Liver (tissue), 10 donors: ENCODE measurements at places on chromosomes 6 and 20. TPM values are rescaled to one million over a fixed set of nuclear protein-coding genes. Genes with fewer than 3 reads are reported as not detected.

DNA sequence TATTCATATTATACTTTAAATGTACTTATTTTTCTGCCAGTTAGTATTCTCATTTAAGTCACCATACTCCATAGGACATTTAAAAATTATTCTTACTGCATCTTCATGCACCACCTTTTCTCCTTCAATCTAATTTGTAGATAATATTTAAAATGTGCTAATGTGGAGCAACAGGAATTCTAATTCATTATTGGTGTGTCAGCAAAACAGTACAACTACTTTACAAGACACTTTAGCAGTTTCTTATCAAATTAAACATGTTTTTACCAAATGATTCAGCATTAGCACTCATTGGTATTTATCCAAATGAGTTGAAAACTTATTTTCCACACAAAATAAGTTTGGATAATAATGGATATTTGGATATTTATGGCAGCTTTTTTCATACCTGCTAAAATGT is 1041.8 kb upstream of the ADGRB3 start:
- DNase-seq: no peak

GRCh38 chr6:158066136-158066781 is 84.6 kb downstream of the SYNJ2 start:
- no peak for DNase-seq

DNA sequence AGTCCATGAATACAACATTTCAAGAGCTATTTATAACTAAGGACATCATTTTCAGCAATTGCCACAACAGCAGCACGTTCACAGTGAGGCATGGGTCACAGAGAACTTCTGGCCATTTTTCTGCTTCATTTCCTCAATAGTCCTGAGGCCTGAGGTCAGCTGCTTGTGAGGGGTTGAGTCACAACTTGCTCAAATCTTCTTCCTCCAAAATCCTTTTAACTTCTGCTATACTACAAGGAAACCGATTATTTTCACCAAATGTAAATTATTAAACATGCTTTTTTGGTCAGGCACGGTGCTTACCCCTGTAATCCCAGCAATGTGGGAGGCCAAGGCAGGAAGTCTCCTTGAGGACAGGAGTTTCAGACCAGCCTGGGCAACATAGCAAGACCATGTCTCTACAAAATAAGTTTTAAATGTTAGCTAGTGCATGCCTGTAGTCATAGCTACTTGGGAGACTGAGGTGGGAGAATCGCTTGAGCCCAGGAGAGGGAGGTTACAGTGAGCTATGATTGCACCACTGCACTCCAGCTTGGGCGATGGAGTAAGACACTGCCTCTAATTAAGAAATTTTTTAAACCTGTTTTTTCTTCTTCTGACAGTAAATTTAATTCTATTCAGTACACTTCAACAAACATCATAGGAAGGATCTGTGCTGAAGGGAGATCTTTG is 11.1 kb upstream of the SLC16A10 start:
- no peak for DNase-seq

- DNase-seq: no peak
Measured at GRCh38 chr6:53481323-53481722, 63.6 kb downstream of the GCLC start.

HDGFL1 gene
- not detected for polyA plus RNA-seq

DNA sequence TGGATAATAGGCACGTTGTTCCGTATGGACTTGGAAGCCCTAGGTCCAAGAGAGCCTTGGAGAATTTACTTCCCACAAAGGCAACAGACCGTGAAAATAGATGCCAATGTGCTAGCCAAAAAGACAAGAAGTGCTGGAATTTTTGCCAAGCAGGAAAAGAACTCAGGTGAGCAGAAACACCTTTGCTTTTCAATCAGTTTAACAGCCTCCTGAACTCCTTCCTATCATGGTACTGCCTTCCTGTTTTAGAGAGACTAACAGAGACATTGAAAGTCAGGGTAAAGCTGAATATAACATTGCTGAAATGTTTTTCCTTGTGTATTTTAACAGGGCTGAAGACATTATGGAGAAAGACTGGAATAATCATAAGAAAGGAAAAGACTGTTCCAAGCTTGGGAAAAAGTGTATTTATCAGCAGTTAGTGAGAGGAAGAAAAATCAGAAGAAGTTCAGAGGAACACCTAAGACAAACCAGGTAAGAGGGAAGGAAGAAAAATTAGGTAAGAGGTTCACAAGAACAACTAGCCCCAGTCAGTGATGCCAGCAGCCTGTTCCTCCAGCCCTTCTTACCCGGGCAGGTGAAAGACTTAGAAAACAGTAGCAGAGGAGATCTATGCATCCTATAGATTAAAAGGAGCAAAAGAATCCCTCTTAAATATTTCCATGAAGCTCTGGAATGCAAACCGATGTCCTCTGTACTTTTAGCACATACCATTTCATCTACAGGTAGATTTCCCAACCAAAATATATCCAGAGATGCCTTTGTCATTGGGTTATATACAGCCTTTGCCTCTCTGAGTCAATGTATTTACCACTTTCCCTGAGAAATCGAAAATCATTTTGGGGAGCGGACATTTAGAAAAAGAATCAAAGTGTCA is 4.0 kb downstream of the EDN1 start:
- no peak for DNase-seq

ESR1 gene
- 8.0 TPM for polyA plus RNA-seq

DNA sequence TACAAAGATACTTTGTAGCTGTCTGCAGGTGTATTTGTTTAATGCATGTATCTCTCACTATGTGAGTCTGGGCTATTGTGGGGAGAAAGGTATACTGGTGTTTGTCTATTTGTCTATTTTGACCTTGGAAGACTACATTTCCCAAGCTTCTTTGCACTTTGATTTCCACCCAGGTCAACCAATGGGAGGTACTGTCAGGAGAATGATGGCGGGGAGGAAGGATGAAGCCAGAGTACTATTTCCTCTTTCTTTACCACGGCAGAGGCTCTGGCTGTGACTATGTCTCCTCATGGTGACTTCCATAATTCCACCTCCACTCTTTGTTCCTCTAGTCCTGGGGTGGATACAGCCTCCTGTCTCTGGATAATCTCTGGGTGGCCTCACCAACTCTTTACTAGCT is 23.1 kb downstream of the LBP start:
- no peak for DNase-seq

GRCh38 chr20:57686931-57687652 is 22.7 kb downstream of the PMEPA1 start:
- no peak for DNase-seq

C6orf89 gene
- 18.4 TPM for polyA plus RNA-seq

- DNase-seq: no peak
Measured at GRCh38 chr6:152543519-152543918, 93.6 kb downstream of the SYNE1 start.

DNA sequence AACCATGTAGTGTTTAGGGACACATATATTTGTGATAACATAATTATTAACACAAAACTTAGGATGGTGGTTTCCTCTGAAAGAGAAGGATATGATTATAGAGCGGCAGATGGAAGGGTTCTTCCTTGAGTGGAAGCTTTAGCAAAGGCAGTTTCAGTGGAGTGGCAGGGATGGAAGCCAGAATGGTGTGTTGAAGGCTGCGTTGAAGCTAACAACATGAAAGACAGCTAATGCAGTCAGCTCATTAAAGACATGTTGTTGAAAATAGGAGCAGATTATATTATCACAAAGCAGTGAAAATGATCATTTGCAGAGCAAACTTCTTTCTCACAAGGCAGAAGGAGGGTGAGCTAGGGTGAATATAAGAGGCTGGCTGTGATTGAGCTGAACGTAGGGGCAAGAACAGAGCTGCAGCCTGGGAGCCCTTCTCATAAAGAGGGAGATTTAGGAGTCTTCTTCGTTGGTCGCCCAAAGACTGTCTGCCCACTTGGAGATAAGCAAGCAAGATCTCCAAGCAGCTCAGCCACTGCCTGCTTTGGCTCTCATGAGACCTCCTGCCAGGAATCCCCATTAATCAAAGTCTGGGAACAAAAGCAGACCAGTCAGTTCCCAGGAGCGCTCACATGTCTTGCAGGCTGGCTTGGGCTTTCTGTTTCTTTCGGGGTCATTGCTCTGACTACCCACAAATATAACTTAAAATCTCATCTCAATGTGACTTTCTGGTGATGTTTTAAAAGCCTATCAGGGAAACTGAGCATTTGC is 2.6 kb upstream of the ANKRD6 start:
- no peak for DNase-seq

DNA sequence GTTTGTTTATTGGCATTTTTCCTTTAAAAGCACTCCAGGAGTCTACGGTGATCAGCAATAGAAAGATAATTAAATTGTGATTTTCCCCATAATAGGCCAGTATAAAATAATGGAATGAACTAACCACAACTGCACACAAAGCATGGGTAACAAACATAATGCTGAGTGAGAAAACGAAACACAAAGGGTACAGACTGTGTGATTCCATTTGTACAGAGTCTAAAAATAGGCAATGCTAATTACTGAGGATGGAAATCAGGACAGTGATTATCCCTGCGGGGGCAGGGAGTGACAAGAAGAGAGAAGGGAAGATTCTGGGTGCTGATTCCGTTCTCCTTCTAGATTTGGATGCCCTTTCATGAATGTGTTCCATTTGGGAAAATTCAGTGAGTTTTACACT is 478.1 kb downstream of the PREX1 start:
- no peak for DNase-seq
